B cell (primary cell): ENCODE measurements at places on chromosomes 6 and 20.

GRCh38 chr6:30073489-30074235 lies 1.9 kb downstream of the RNF39 start:
- DNase-seq: no peak

DNA sequence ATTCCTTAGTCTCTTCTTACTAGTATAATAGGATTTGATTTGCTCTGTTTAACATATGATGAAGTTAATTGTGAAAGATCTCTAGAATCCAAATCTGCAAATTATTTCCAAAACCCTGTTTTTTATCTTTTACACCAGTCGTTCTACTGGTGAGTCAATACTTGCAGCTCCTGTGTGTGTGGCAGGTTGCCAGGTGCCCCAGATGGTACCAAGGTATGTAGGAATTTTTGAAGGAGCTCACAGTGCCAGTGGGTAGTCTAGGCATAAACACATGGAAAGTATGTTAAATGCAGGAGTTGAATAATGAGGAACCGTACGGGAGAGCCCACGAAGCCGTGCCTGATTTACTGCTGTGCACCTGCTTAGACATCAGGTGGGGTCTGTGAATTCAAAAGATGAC lies 192.2 kb downstream of the FARS2 start:
- DNase-seq: no peak

- no peak for DNase-seq
These were observed 29.7 kb upstream of the NHSL1 start for GRCh38 chr6:138528956-138529355.

DNA sequence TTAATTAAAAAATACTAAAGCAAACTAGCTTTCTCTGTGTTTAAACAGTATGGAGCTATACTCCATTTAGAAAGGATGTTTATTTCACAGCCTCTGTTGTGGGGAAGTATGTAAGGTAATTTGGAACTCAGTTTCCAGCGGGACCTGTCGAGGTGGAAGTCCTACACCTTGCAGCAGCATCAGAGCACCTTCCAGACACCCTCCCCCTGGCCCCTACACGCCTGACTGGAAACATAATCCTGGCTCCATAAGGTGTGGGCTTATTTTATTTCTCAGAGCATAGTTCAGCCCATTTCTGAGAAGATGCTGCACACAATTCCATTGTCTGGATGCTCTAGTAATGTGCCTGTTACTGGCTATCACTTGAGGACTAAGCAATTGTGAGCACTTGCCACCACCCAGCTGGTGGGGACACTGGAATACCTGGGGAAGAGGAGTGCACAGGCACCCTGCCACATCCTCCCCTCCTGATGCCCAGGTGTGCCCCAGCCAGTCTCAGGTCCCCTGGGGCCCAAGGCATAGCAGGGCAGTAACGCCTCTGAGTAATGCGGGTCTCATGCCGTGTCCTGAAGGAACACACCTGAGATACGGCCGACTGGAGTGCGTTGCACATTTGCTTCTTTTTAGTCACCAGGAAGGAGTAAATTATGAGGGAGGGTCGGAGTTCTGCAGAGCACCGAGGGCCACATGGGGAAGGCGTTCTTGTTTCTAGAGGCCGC lies 556.5 kb downstream of the QKI start:
- DNase-seq: no peak

DNA sequence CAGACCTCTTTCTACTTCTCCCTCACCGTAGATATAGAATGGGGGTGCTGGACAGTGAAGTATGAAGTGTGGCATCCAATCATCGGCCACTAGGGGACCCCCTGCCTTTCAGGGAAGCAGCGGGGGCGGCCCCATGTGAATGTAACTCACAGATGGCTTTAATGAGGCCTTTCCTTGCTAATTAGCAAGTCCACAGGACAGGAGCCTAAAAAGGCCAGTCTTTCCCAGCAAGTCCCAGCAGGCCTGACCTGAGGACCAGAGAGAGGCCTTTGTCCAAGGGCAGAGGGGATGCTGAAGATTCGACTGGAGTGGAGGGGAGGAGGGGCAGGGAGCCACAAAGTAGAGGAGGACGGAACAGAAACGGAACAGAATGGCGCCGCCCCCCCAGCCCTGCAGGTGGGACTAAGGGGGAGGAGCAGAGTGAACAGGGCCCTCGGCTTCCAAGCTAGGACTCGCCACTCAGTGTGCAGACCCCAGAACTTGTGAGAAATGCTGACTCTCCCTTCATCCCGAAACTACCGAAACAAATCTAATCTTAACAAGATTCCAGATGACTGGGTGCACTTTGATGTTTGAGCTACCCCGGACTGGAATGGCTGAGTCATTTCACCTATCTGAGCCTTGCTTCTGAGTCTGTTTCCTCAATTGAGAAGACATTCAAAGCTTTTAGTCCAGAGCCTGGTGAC lies 5.8 kb downstream of the C6orf132 start:
- DNase-seq: peak; percentile 74

DNA sequence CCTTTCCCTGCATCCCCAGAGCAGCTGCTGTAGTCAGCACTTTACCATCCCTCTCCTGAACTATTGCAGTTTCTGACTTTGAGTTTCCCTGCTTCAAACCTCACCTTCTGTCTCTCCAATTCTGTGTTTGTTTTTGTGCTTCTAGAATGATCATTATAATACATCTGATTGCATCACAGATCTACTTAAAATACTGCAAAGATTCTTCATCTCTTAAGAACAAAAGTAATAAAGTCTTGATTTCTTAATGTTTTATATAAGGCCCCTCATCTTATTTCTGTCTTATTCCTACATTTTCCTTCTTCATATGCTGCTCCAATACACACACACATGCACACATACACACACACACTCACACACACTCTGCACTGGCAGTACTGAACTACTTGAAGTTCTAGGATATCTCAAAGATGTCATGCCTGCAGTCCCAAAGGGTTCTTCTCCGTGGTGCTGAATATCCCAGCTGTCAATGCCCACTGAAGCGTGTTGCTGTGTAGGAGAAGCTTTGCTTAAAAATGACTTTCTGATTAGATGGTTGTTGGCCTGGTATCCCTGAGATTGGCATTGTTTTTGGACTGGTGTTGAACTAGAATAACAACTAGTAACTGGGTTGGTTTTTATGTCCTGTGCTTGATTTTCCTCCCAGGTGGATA lies 97.2 kb downstream of the MAP3K4 start:
- DNase-seq: no peak

DNA sequence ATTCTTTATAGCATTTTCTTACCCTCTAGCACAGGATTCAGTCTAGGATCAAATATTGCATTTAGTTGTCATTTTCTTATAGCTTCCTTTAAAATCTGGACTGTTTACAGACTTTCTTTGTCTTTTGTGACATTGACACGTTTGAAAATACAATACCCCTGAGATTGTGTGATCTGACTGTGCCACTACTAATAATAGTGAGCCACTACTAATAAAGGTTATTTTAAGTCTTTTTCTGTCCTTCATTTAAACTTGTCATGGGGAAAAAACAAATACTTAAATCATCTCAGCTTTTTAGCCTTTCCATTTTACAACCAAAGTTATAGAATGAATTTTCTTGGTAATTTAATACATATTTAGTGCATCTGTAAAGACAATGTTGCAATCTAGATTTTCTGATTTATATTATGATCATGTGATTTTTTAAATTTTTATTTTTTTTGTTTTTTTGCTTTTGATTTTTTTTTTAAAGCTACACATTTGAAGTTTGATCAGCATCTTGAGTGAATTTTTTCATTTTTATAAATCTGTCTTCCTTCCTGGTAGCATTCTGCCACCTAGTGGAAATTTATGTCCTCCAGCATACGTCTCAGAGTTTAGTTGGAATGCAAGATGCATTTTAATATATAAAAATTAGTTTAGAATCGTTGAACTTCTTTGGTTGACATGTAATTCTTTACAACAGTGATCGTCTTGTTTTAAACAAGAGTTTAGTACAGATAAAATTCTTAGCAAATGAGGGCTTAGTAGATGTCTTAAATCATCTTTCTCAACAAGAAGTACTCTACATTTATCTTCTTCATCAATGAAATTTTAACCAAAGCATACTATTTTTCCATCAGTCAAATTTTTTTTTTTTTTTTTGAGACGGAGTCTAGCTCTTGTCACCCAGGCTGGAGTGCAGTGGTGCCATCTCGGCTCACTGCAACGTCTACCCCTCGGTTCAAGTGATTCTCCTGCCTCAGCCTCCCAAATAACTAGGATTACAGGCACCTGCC lies 119.4 kb downstream of the NCOA3 start:
- DNase-seq: peak; percentile 68

DNA sequence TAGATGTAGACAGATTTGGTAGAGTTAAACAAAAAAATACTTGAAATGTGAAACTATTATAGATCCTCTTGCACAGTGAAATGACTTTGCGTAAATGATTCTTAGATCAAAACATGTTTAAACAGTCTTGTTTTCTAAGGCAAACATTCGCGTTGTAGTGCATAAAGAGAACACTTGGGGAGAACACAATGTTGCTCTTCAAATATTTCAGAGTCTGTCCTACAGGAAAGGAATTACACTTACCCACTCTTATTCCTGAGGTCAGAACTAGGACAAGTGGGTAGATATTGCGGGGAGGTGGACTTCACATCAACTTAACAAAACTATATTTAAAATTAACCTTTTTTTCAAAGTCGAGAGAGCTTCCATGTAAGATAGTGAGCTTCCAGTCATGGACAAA lies 183.5 kb upstream of the PCSK2 start:
- no peak for DNase-seq

- no peak for DNase-seq
These were observed 1.7 kb downstream of the MUCL3 start for GRCh38 chr6:30942338-30943060.

DNA sequence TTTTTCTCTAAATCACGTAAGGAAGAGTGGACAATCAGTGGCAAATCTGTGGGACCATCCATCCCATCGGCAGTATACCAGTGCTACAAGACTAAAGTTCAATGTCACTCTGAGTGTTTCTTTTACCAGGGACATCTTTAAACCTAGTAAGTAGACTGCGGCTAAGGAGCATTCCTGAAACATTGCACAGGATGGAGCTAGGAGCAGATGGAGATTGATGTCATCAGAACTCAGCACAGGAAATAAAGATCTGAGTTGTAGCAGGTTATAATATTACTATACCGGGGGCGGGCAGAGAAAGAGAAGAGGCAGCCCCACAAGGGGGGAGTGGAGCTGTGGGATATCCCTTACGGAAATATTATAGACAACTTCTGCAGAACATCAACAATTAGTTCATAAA lies 162.1 kb downstream of the MTFR2 start:
- no peak for DNase-seq
